ENCODE measurements at places on chromosomes 2 and 18.

- no peak for DNase-seq
Observed at GRCh38 chr18:48833701-48834412, 116.9 kb downstream of the SMAD7 start.

DNA sequence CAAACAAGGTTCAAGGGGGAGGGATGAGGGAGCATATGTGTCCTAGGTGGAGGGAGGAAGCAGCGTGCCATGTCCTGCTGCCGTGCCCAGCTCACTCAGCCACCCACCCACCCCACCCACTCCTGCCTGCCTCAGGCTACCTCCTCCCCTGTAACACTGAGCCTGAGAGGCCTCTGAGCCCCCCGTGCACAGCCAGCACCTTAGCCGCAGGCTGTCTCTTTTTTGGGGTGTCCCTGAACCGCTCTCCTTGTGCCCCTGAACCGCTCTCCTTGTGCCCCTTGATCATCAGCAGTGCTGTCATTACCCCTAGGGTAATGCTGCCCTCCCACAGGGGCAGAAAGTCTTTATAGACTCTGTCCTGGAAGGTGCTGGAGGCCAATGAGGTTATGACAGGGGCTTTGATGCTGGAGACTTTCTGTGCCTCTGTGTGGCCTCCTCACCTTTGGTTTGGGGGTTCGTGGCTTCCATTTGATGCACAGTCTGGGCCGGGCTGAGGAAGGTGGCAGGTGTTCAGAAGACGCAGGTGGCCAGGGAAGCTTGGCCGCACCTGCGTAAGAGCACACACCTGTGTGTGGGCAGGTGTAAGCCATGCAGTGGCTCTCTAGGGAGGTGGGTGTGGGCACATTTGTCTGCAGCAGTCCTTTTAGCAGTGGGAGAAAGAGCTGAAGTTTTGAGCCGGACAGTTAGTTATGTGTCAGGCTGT lies 140.0 kb downstream of the SEPTIN10 start:
- DNase-seq, result no peak

DNA sequence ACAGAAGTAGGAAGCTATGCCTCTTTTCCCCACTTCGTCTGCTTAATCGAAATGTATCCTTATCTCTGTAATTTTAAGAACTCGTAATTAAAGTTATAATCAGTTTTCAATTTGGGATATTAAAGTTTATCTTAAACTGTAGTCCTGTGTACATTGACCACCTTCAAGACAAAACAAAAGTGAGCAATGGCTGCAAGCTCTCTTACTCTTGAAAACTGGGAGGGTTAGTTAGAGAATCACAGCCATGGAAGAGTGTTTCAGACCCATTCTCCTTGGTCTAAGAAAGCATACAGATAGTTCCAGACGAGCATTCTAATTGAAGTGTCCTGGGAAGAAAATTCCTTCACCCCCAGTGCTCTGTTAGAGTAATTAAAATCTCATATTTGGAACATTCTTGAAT lies 2.0 kb downstream of the KCMF1 start:
- DNase-seq, result no peak

- DNase-seq, result no peak
Observed at GRCh38 chr2:143071185-143071876, 57.9 kb upstream of the ARHGAP15 start.

DNA sequence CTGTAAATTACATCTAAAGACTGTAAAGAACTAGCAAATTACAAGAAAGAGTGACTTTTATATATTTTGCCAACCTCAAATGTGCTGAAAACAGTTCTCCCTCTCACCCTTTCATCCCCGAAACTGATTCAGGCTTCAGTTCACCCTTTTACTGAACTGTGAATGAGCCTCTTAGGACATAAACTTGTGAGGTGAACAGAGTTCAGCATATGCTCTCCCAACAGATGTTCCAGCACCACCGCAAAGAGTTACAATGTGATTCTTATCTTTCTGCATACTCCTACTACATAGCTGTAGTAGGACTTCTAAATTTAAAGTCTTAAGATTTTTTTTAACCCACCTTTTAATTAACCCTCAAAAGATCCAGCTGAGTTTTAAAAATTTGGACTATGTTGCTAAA lies 1.2 kb upstream of the ZCCHC2 start:
- no peak for DNase-seq
